ENCODE measurements at places on chromosomes 16 and 17. TPM values are rescaled to one million over a fixed set of nuclear protein-coding genes. Genes with fewer than 3 reads are reported as not detected.
A peak's percentile ranks its signal among the peaks of the same experiment; 100 is the strongest.

Gene MMP15
- polyA plus RNA-seq: 2.6 TPM

Gene WSB1
- polyA plus RNA-seq: 204 TPM

Gene CSH2
- not detected for polyA plus RNA-seq

Gene HS3ST3B1
- 0.67 TPM for polyA plus RNA-seq

Gene ANKRD40CL
- not detected for polyA plus RNA-seq

Gene KLHL10
- 0.03 TPM for polyA plus RNA-seq

Gene NACA2
- polyA plus RNA-seq: not detected

Gene SPDYE4
- polyA plus RNA-seq: not detected

DNA sequence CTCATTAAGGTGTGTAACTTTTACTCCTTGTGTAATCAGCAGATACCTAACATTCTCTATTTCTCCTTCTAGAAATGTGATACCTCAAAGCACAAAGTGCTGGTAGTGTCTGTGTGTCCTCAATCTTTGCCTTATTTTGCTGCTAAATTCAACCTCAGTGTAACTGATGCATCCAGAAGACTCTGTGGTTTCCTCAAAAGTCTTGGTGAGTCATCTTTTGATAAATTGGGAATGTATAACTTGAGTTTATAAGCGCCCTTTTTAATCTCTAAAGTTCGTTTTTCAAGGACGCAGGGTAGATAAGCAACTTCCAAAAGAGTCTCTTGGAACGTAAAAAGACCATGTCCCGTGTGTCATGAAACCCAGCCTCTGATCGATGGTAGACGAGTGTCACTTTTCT, 10.2 kb downstream of the NARF start:
- H3K4me1 ChIP-seq: no peaks in the 10 kb centered on the region
- no peaks in the 10 kb centered on the region for H3K27me3 ChIP-seq
- DNase-seq: no peak
- H3K4me3 ChIP-seq: no peak overlapping the region
- H3K36me3 ChIP-seq: peaks cover 44% of the 10 kb centered on the region

- DNase-seq: no peak
- peaks cover 87% of the 10 kb centered on the region for H3K27me3 ChIP-seq
- no peak overlapping the region for H3K4me3 ChIP-seq
- no peak overlapping the region for H3K27ac ChIP-seq
These were observed 473 bp upstream of the IGF2BP1 start for GRCh38 chr17:48996722-48997102.

DNA sequence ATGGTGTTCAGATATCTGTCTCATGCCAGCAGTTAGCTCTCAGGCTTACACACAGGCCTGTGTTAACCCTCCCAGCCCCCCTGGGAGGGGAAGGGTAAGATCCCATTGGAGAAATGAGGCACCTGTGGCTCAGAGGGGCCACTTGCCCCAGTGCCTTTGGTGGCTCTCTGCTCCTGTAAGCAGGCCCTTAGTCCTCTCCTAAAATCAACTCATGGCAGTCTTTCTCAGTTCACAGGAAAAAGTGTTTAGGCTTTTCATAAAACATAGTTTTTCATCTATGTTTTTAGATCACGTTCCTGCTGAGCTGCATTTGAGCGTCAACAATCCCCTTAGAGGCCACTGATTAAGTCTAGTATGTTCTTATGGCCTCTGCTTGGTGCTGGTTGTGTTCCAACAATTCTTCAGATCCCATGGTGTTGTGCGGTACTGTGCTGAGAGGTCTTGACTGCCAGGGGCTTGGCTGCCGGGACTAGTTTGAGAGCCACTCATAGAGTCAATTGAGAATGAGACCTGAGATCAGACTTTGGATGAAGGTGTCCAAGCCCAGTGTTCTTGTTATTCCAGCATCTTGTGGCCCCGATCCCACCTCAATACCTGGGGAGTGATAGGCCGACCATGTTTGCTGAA, 10.6 kb downstream of the TAOK2 start:
- H3K36me3 ChIP-seq: peaks cover 40% of the 10 kb centered on the region
- no peak overlapping the region for H3K4me3 ChIP-seq
- H3K4me1 ChIP-seq: no peaks in the 10 kb centered on the region
- no peak for DNase-seq

GRCh38 chr16:2966808-2967191, 2.3 kb upstream of the PAQR4 start:
- no peaks in the 10 kb centered on the region for H3K4me1 ChIP-seq
- no peak overlapping the region for H3K4me3 ChIP-seq
- H3K27me3 ChIP-seq: no peaks in the 10 kb centered on the region

DNA sequence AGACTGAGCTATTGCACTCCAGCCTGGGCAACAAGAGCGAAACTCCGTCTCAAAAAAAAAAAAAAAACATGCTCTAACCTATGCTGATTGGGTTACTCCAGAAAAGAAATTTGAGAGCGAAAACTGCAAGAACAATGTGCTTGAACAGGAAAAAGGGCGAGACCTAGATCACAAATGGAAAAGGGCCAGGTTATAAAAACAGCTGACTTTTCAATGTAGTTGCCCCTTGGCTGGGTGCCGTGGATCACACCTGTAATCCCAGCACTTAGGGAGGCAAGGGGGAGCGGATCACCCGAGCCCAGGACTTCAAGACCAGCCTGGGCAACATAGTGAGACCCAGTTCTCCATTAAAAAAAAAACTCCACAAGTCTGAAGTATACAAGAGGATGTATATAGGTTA, 48.8 kb downstream of the MRM3 start:
- no peak for DNase-seq
- H3K36me3 ChIP-seq: no peaks in the 10 kb centered on the region
- H3K27me3 ChIP-seq: peaks cover 21% of the 10 kb centered on the region
- no peak overlapping the region for H3K4me3 ChIP-seq
- H3K27ac ChIP-seq: no peak overlapping the region

GRCh38 chr17:67520252-67520906, 143.3 kb downstream of the PITPNC1 start:
- DNase-seq: no peak
- no peaks in the 10 kb centered on the region for H3K4me1 ChIP-seq
- H3K27me3 ChIP-seq: no peaks in the 10 kb centered on the region
- no peak overlapping the region for H3K4me3 ChIP-seq

GRCh38 chr16:80552277-80552676, 11.5 kb downstream of the DYNLRB2 start:
- no peaks in the 10 kb centered on the region for H3K36me3 ChIP-seq
- H3K27me3 ChIP-seq: no peaks in the 10 kb centered on the region
- H3K4me3 ChIP-seq: no peak overlapping the region
- H3K4me1 ChIP-seq: no peaks in the 10 kb centered on the region
- H3K27ac ChIP-seq: no peak overlapping the region

DNA sequence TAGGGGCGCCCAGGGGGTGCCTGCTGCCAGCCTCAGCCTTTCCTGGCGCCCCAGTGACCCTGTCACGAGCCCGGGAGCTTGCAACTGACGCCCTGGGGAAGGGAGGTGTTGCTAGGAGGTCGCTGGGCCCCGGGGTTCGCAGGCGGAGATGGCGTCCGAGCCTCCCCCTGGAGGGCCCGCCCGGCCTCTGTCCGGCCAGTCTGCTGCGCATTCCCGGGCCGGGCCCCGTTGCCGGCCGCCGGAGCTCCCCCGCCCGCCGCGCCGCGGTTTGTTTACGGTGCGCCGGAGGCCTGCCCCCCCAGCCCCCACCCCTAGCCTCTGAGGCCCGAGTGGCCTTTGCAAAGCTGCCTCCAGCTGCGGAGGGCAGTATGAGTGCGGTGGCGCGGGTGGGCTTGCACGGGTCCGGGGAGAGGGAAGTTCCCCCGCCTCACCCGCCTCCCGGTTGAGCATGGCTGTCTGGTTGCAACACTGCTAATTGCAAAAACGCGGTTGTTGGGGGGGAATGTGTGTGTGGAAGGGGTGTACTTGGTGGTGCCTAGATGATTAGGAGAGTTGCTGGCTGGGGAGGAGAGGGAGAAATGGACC, 514 bp downstream of the THRA start:
- no peaks in the 10 kb centered on the region for H3K27me3 ChIP-seq
- H3K4me1 ChIP-seq: peaks cover 36% of the 10 kb centered on the region
- DNase-seq: peak; percentile 82
- H3K27ac ChIP-seq: no peak overlapping the region

- H3K27ac ChIP-seq: peak overlapping the region; percentile 83
- peaks cover 38% of the 10 kb centered on the region for H3K36me3 ChIP-seq
- peak; percentile 76 for DNase-seq
These were observed 752 bp downstream of the EXOSC6 start for GRCh38 chr16:70250748-70251628.

DNA sequence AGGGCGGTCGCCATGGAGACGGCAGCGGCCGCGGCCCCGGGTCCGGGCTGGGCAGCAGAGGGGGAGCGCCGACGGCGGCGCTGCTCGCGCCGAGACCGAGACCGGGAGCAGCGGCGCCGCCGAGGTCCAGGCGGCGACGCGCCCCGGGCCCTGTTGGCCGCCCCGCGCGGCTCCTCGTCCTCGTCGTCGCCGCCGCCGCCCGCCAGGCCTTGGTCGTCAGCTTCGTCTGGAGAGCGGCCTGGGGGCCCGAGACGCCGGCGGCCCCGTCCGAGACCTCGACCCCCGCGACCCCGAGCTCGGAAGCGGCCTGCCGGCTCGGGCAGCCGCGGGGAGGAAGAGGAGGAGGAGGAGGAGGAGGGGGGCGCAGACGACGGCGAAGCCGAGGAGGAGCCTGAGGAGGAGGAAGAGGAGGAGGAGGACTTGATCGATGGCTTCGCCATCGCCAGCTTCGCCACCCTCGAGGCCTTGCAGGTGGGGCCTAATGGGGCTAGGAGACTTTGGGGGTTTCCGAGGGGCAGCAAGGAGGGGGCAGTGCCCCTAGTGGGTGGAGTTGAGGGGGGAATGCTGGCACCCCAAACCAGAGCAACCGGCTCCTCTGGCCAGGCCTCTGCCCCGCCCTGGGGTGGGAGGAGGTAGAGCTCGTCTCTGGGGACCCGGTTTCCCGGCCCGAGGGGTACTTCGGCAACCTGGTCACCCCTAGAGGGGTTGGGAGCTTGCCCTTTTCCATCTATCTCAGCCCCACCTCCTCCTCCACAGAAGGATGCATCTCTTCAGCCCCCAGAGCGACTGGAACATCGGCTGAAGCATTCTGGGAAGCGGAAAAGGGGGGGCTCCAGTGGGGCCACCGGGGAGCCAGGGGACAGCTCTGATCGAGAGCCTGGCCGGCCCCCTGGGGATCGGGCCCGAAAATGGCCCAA, 1.5 kb downstream of the FBRS start:
- H3K36me3 ChIP-seq: peaks cover 43% of the 10 kb centered on the region
- peak overlapping the region; percentile 99 for H3K27ac ChIP-seq
- peak overlapping the region; percentile 87 for H3K4me3 ChIP-seq
- H3K4me1 ChIP-seq: 0 out of 2 replicates have a peak, but pooled peaks cover 9% of the 10 kb centered on the region

- H3K36me3 ChIP-seq: peaks cover 17% of the 10 kb centered on the region
- no peak overlapping the region for H3K27ac ChIP-seq
- no peaks in the 10 kb centered on the region for H3K4me1 ChIP-seq
- no peak for DNase-seq
- no peak overlapping the region for H3K4me3 ChIP-seq
- no peaks in the 10 kb centered on the region for H3K27me3 ChIP-seq
These were observed 21.9 kb downstream of the STAT5A start for GRCh38 chr17:42309986-42310786.

GRCh38 chr16:31355431-31356100, 590 bp downstream of the ITGAX start:
- no peaks in the 10 kb centered on the region for H3K4me1 ChIP-seq
- no peak for DNase-seq
- H3K27me3 ChIP-seq: peaks cover 24% of the 10 kb centered on the region
- no peak overlapping the region for H3K4me3 ChIP-seq
- H3K27ac ChIP-seq: no peak overlapping the region

DNA sequence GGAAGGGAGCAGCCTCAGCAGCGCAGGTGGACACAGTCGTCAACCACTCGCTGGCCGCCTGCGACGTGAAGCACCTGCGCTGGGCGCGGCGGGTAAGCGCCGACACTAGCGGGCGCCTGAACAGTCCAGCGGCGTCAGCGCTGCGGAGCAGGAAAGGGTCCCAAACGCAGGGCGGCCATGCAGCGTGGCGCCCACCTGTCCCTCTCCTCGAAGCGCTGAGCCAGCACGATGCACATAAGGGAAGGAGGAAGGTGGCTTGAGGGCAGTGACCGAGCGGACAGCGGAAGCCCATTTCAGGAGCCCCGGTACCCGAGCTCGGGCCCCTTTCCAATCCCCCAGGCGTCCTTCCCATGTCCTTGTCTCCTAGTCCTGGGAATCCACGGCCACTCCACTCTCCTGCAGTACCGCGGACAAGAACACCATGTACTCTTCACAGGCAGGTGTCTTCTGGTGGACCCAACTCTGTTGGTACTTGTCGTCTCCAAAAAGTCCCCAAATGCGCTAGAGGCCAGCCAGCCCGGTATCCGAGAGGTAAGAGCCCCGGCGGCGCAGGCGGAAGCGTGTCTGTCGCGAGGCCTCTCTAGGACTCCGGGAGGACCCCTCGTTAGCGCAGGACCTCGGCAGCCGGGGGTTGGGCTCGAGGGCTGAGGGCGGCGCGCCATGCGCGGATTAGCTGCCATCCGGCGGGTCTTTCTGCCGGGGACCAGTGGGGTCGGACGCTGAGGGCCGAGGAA, 14.4 kb downstream of the ZNF232 start:
- DNase-seq: peak; percentile 72
- H3K27me3 ChIP-seq: no peaks in the 10 kb centered on the region
- 0 out of 2 replicates have a peak, but pooled peaks cover 3% of the 10 kb centered on the region for H3K36me3 ChIP-seq
- H3K27ac ChIP-seq: no peak overlapping the region
- H3K4me1 ChIP-seq: no peaks in the 10 kb centered on the region

DNA sequence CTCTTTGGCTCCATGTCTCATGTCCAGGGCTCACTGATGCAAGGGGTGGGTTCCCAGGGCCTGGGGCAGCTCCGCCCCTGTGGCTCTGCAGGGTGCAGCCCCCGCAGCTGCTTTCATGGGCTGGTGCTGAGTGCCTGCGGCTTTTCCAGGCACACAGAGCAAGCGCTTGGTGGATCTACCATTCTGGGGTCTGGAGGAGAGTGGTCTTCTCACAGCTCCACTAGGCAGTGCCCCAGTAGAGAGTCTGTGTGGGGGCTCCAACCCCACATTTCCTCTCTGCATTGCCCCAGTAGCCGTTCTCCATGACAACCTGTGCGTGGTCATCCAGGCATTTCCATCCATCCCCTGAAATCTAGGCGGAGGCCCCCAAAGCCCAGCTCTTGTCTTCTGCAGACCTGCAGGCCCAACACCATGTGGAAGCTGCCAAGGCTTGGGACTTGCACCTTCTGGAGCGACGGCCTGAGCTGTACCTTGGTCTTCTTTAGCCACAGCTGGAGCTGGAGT, 5.2 kb downstream of the IL32 start:
- no peak overlapping the region for H3K4me3 ChIP-seq
- peaks cover 10% of the 10 kb centered on the region for H3K27me3 ChIP-seq
- H3K36me3 ChIP-seq: no peaks in the 10 kb centered on the region
- H3K4me1 ChIP-seq: no peaks in the 10 kb centered on the region

- H3K4me1 ChIP-seq: peaks cover 4% of the 10 kb centered on the region
- no peak within 1 kb of the TSS for H3K27ac ChIP-seq
- DNase-seq: no peak
- H3K4me3 ChIP-seq: no peak within 1 kb of the TSS
- no peaks in the 10 kb centered on the region for H3K27me3 ChIP-seq
These were observed at the start of gene MYH3 for GRCh38 chr17:10657148-10657547. Gene MYH3, minus strand, starts transcription at chr17:10657309. Its CDS starts 2,245 bp downstream, at chr17:10655064.

DNA sequence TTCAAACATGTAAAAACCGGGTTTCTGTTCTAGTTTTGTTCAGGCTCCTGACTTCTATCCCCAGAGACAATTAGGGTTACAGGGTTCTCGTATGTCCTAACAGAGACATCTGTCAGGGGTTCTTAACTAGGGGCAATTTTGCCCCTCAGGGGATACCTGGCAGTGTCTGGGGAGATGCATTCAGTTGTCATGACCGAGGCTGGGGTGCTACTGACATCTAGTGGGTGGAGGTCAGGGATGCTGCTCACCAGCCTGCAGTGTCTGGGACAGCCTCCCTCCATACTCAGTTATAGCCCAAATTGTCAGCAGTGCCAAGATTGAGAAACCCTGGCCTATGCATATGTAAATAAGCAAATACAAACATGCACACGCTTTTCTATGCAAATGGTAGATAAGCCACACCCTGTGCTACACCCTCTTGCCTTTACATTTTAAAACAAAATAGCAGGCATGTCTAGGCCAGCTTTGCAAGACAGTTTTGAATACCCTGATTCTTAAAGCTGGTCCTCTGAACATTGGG, 37.4 kb downstream of the CLEC16A start:
- peak; percentile 53 for DNase-seq
- peaks cover 18% of the 10 kb centered on the region for H3K36me3 ChIP-seq
- no peak overlapping the region for H3K4me3 ChIP-seq
- peaks cover 6% of the 10 kb centered on the region for H3K4me1 ChIP-seq
